GM12892 (cell line): ENCODE measurements at places on chromosomes 11 and 22.

DNA sequence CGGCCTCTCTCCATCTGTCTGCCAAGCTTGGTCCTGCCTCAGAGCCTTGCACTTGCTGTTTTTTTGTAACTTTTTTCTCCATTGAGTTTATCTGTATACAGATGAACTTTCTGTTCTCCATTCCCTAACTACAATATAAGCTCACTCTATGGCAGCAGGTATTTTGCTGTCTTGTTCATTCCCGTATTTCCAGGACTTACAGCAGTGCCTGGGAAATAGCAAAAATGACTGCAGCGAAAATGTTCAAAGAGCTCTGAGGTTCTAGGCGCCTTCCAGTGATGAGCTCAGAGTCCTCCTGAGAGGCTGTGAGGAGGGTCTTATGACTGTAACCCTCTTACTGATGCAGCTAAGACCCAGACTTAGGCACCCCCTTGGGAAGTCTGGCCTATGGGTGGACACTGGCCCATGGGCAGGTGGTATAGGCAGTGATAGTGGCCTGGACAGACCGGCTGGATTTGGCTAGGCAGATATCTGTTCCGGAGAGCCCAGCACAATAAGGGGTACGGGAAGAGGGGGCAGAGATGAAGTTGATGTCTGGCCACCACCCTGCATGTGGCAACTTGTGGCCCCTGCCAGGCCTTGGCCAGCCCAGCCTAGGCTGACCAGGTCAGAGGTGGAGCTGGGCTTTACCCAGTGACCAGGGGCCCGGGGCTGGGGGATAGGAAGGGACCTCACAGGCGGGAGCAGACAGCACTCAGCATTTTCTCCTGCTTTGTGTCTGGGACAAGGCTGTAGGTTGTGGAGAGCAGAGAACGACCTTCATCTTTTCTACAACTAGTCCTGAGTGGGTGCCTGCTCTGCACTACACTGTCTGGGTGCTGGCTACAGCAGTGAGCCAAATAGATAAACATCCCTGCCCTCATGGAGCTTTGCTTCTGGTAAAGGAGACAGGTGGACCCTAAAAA lies 4.6 kb downstream of the ATF4 start:
- DNase-seq, result no peak

GRCh38 chr11:121890377-121890776 lies 225.6 kb downstream of the BLID start:
- DNase-seq, result no peak

GRCh38 chr22:42685941-42686653 lies 34.6 kb downstream of the A4GALT start:
- no peak for DNase-seq

DNA sequence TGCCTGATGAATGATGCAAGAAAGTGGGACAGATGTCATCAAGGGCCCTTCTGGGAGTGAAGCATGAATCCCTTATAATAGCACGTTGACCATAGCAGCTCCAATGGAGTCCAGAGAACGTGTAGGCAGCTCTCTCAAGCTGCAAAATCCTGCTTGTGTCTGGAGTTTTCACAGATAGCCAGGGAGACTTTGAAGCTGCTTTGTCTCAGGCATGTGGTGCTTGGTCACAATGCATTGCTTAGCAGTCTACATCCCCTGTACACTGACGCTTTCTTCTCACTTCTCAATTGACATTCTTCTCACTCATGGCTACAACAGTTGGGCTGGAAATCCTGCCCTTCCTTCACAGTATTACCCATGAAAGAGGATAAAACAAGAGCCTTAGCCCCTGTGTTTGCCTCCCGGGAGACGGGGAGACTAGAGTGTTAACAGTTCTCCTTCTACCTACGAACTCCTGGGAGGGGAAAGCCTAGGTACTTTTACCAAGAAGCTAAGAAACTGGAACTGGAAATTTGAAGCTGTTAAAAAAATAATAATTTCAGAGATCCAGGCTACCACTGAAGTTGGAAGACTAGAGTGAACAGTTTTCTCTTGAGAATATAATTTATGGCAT lies 20.7 kb upstream of the MMP7 start:
- no peak for DNase-seq

- DNase-seq, result no peak
Observed at GRCh38 chr11:64097468-64098317, 62.0 kb downstream of the FLRT1 start.

DNA sequence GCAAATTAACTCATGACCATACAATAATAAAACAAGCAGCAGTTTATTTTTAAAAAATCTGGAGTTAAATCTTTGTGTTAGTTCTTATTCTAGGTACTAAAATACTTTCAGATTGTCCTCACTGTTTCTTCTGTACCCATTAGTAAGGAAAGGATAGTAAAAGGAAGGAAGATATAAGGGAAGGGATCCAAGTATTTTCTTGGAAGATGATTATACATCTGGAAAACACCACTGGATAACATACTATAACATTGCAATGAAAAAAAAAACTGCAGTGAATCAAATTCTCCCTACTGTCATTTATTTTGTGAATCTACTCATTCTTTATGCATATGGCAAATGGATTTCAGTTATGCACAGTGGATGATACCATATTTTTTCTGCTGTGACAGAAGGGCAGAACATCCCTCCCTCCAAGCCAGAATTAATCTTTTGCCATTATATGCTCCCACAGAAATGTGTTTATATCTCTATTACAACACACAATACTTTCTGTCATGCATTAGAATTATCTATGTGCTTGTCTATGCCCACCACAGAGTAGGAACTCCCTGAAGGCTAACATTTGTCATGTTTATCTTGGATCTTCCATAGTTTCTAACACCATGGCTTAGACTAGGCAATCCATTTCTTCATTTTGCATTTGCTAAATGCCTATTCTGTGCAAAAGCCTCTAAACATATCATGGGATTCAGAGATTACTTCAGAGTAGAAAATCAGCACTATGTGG lies 282.3 kb upstream of the CTSC start:
- DNase-seq, result no peak

- DNase-seq, result peak; percentile 29
Observed at GRCh38 chr11:44110231-44110679, 14.8 kb downstream of the EXT2 start.

- DNase-seq, result peak; percentile 6
Observed at GRCh38 chr22:32080904-32081303, 37.8 kb downstream of the SLC5A1 start.

- DNase-seq, result no peak
Observed at GRCh38 chr22:28360939-28361338, 318.7 kb downstream of the TTC28 start.
